ENCODE measurements at places on chromosomes 12 and 14.

DNA sequence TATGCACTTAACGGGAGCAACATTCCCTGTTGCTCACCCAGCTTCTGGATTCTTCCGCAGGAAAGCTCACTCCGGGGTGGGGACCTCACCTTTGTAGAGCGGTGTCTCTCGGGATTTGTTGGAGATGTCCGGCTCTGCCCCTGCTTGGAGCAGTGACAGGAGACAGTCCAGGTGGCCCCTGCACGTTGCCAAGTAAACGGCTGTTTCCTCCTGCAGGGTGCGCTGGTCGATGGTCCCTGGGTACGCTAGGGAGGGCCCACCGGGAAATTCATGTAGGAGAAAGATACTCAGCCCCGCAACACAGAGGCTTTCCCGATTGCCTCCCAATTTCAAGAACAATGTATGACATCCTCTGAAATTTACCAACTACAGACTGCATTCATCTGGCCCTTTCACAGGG, 23.1 kb downstream of the ASB2 start:
- DNase-seq, result no peak

DNA sequence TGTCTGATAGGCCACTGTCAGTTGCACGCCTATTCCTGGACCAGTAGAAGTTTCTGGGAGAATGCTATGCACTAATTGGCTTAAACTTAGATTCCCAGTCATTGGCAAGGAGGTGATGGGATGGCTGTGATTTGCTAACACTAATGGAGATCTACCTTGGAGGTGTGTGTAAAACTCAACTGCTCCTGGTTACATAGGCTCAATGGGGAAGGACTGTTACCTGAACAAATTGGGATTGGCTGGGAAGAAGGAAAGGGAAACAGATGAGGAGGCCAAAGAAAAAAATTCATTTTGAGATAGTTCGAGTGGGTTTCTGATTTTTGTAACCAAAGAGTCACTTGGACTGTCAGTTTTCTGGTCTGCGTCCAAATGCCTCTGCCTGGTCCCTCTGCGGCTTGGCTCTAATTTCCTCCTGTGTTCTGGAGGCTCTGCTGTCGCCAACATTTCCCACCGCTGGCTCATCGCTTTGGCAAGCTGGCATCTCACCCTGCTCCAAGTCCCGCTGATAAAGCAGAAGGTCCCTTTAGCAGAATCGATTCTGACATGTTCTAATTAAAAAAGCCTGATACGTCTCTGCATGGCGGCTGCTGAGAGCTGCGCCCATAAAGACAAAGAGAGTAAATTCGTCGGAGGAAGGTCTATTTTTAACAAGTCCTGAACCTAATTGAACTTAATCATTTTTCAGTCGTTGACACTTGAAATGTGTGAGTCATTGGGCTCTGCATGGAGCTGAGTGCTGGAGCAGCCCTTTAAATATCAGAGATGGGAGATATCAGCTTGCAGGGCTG, 2.0 kb upstream of the CCDC63 start:
- no peak for DNase-seq

DNA sequence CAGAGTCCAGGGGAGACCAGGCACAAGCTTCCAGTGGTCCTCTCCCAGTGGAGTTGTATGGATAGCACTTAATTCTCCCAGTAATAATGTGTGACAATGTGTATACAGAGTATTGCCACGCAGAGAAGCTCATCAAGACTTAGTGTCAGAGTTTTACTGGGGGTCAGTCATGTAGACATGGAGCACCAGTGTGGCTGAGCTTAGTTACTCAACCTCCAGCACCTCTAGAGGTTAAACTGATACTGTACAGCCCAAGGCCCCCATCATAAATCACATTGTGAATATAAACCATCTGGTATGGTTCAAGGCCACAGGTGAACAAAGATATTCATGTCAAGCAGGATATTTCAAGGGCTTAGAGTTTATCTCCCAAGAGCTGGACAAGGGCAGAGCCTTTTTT, 378.1 kb upstream of the TMPO start:
- no peak for DNase-seq

DNA sequence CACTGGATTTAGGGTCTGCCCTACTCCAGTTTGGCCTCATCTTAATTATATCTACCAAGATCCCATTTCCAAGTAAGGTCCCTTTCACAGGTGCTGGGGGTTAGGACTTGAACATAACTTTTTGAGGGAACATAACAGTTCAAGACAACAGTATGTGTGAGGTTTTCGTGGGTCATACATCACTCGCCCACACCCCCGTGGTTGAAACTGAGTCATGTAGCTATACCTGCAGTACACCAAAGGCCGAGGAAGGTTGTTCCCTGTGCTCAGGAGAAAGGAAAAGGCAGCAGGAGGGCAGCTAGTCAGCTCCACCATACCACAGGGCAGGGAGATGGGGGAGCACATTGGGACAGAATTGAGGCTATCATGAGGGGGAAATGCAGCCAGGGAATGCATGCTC, 167.0 kb downstream of the PPM1H start:
- DNase-seq, result peak; percentile 37

DNA sequence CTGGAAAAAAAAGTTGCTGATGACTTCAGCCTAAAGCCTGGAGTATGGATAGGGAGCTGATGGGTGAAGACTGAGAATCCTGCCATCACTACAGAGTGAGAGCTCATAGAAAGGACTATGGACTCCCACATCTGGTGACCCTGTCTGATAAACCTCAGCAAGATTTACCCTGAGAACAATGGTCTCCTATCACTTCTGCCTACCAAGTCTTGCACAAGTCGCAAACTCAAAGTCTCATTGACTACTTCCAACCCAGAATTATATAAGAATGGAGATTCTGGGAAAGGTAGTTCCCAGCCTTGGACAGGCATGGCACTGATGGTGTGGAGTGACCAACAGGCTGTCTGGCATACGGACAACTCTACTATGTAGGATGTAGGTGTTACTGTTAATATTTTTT, 9.7 kb upstream of the MDM1 start:
- no peak for DNase-seq

DNA sequence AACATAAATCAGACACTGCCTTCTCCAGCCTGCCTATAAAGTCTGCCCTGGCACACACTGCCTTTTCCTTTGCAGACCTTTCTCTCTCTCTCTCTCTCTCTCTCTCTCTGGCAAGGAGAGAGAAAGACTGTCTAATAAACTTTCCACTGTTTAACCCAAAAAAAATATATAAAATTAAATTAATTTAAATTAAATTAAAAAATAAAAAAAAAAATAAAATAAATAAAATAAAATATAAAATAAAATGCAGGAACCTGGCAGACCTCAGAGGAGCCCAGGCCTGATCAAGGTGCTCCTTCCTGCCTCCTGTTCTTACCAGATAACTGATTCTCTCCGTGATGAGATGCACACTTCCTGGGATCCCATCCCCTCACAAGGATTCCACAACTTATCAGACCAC, 103.9 kb upstream of the VASH1 start:
- no peak for DNase-seq

DNA sequence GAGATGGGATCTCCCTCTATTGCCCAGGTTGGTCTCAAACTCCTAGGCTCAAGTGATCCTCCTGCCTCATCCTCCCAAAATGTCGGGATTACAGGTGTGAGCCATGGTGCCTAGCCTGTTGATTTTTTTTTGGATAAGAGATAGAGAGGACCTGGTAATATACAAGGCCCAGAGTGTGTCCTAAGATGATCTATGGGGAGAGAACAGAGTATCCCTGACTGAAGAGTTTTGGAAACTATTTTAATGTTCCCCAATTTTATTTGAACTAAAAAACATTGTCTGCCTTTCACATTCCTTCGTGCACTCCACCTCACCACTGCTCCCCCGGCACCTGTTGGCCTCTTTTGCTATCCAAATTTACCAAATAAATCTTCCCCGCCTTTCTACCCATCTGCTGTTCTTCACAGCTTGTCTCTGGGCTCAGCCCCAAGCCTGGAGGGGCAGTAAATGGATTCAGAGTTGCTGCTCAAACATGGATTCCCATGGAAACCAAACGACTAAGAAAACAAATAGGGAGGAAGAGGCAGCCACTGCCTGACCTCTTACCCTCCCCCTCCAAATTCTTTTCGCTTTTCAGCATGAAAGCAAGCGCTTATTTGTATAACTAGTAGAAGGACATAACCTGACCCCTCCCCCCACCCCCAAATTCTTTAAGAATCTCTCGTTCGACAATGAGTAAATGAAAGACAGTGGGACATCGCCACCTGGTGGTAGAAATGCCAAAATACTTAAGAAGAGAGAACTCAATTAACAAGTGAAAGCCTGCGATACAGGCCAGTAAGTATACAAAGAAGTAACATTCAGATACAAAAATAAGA, 22.6 kb downstream of the OR10G3 start:
- DNase-seq, result peak; percentile 68

- no peak for DNase-seq
Measured at GRCh38 chr14:63421226-63421625, 102.5 kb upstream of the GPHB5 start.

DNA sequence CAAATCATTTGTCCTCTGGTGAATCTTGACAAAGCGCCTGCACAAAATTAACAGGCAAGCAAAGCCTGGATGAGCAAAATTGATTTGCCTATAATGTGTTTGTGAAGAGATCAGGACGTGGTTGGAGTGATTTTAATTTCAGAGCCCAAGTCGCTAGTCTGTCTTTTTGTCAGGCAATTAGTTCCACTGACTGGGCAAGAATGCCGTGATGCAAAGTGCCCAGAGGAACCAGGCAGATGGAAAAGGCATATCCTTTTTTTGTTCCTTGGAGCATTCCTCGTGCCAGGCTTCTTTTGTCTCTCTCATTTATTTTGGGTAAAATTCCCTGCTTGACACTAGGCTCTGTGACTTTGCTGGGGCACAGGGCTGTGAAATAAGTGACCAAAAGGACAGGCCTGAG, 65.9 kb upstream of the CCDC198 start:
- no peak for DNase-seq

GRCh38 chr14:55274146-55274545, 2.9 kb downstream of the FBXO34 start:
- DNase-seq, result no peak

DNA sequence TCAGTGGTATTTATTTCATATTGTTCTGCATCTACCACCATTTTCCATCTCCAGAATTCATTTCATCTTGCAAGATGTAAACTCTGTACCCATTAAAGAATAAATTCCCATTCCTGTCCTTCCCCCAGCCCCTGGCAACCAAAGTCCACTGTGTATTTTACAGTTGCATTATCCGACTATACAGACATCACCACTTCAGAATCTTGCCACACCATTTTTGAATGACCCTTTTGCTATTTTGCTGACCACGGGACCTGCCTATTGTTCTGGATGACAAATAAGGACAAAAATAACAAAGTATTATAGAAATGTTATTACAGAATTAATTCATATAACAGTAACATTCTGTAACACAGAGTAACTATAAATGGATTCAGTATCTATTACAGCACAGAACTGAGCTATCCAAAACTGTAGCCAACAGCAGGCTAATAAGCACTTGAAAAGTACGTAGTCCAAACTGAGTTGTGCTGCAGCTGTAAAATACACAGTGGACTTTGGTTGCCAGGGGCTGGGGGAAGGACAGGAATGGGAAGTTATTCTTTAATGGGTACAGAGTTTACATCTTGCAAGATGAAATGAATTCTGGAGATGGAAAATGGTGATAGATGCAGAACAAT, 61.3 kb downstream of the CDK17 start:
- DNase-seq, result no peak
